ENCODE measurements at places on chromosomes 5 and 9.

DNA sequence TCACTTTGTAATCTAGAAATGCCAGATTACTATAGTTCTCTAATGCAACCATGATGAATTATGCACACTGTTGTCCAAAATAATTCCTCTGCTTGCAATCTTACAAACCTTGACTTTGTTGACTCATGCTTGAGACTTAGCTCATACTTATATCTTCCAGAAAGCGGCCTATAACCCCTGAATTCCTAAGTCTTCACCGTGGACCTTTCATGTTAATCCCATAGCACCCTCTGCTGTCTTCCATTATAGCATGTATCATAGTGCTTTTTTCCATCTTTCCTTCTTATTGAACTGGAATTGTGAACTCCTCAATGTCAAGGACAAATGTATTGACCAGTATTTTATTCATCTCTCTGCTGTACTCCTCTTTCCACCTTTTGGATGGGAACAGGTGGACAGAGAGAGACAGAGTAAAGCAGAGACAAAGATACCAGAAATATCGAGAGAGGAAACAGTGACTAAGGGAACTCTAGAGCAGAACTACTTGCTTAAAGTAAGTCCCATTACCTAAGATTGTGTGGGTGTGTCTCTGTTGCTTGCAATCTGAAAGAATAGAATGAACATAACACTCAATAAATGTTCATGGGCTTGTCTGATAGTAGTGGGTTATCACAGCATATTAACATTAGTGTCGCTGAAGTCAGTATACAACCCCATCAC lies 110.0 kb downstream of the LURAP1L start:
- DNase-seq: no peak

DNA sequence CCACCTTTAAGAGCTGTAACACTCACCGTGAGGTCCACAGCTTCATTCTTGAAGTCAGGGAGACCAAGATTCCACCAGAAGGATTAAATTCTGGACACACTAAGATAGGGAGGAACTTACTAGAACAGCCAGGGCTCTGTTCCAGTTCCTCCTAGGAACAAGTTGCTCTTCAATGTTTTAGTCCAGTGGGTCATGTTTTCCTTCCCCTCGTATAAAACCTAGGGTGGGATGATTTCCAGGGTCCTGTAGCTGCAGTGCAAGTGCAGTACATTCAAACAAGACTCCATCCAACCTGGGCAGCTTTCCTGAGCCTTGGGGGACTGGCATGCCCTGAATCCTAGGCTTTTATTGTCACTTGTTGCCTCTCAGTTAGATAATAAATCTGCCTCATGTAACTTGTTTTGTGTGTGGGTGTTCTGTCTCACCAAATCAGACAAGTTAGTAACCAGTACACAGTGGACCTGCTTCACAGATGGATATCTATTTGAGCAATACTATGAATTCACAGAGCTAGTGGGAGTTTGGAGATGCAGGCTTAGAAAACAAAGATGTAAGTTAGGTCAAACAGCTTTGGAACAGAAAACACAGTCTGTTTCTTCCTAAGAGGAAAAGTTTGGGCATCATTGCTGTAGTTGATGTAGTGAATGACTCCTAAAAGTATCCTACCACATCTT lies 405.6 kb downstream of the GABRG2 start:
- no peak for DNase-seq

GRCh38 chr9:72363236-72363635 lies 1.8 kb downstream of the ZFAND5 start:
- no peak for DNase-seq

- DNase-seq: no peak
Observed at GRCh38 chr9:94490465-94490864, 64.4 kb upstream of the PCAT7 start.

- no peak for DNase-seq
Observed at GRCh38 chr5:579746-580366, 32.3 kb upstream of the CEP72 start.

DNA sequence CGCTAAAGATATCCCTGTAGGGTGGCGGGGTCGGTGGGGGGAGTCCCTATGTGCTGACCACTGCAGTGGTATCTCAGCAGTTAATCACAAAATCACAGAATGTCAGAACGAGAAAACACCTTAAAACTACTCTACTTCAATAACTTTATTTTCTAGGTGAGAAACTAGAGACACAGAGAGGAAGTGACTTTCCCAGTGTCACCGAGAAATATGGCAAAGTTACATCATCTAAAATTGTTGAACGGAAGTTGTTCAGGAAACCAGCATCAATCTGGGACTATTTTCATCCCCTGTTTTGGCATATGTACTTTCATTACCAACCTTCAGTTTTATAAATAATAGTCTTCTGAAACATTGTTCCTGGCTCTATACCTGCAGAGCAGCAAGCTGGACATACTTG lies 384.0 kb downstream of the SPOCK1 start:
- DNase-seq: no peak

GRCh38 chr5:136563489-136563888 lies 198.1 kb upstream of the TRPC7 start:
- peak; percentile 15 for DNase-seq

- DNase-seq: no peak
Observed at GRCh38 chr9:76905791-76906646, at the start of gene PRUNE2. Gene PRUNE2, minus strand, starts transcription at chr9:76906114. Its CDS starts 151 bp downstream, at chr9:76905963.

DNA sequence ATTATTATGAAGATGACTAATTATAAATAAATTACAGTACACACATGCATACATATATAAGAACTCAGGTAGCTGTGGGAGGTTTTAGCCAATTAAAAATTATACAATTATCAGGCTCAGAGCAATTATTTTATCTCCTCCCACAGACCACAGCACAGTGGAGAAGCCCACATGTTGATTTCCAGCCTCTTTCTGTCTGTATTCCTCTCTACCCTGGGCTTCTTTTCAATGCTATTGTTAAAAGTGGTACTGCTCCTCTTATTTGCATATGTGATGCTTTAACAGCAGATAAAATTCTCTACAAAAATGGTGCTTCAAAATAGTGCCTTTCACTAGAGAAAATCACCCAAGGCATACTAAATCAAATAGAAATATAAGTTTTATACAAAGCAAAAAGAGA lies 218.7 kb downstream of the NFIB start:
- DNase-seq: no peak

GRCh38 chr5:179724163-179724562 lies 8.5 kb upstream of the MAML1 start:
- DNase-seq: no peak

DNA sequence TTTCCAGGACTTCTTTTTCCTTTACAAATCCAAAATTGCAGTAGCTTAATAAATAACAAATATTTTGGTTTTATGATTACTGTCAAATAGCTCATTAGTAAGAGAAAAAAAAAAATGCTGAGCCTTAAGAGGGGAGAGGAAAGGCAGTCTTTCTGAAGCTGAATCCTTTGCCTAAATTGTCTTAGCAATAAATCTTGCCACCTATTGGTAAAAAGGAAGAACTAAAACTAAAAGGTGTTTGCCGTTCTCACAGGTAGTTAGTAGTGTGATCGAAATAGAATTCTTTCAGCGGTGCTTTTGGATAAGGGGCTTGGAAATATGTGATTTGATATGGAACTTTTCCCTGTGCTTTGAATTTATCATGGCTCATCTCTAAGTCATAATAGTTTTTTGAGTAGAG lies 31.2 kb downstream of the PIK3R1 start:
- DNase-seq: no peak

DNA sequence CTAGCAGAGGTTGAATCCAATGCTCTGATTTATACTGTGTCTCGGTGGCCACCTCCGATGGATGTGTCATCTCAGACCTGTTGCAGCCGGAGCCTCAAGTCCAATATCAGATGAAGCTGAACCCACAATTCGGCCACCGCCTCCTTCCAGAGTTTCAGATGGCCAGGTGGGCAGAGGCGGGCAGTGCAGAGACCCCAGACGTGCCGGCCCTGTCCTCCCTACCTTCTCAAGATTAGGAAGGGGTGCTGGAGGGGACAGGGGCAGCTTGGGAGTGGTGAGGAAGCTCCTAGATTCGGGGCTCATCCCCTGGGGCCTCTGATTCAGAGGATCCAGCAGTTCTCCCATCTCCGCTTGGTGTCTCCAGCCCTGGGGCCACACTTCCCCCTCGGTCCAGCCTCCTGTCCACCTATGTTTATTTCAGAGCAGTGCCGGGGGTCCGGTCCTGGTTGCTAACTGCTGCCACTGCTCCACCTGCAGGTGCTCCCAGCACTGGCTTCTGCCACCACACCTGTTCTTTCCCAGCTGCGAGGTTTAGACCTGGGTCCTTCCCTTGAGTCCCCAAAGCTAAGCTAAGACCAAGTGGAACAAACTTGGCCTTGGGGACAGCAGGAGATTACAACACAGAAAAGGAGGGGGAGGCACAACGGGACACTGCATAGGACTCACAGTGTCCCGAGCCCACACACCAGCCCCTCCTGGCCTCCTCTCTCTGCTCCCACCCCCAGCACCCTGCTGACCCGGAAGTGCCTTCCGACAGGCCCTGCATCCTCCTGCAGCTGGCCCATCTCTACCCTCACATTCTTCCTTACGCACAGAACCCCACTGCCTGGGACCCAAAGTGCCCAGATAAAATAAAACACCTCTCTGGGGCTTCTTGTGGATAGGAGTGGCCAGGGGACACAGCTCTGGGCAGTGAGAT lies 81.6 kb downstream of the NTNG2 start:
- DNase-seq: no peak

DNA sequence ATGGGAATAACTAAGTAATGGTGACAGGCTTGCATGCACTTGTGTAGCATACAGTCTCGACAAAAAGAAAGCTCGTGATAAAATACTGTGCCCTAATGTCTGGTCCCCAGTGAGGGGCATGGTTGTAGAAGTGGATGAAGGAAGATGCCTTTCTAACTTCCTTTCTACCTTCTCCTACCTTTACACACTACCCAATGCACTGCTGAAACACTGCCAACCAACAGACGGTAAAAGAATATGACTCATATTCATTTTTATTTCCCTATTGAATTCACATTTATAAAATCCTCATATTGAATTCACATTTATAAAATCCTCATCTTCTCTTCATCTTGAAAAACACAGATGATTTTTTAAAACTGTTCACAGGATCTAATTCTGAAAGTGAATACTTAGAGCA lies 223.0 kb downstream of the PJA2 start:
- DNase-seq: no peak

DNA sequence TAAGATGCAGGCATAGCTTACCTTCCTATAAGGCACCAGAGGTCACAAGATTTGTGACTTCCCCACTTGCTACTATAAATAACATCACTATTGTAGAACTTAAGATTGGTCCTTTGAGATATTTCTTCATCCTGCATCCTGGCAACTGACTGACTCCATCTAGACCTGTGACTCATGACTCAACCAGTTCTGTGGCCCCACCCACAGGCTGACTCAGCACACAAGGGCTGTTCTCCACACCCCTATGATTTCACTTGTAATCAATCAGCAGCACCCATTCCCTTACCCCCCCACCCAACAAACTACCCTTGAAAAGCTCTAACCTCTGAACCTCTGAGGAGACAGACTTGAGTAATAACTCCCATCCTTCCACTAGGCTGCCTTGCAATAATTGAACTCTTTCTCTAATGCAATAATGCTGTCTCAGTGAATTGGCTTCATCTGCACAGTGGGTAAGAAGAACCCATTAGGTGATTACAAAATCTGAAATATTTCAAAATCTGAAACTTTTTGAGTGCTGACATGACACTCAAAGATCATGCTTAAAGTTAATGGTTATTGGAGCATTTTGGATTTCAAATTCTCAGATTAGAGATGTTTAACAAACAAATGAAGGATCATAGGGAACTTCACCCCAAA lies 296.7 kb downstream of the ARL15 start:
- DNase-seq: no peak

- DNase-seq: no peak
Observed at GRCh38 chr9:16824545-16825330, 45.7 kb downstream of the BNC2 start.

DNA sequence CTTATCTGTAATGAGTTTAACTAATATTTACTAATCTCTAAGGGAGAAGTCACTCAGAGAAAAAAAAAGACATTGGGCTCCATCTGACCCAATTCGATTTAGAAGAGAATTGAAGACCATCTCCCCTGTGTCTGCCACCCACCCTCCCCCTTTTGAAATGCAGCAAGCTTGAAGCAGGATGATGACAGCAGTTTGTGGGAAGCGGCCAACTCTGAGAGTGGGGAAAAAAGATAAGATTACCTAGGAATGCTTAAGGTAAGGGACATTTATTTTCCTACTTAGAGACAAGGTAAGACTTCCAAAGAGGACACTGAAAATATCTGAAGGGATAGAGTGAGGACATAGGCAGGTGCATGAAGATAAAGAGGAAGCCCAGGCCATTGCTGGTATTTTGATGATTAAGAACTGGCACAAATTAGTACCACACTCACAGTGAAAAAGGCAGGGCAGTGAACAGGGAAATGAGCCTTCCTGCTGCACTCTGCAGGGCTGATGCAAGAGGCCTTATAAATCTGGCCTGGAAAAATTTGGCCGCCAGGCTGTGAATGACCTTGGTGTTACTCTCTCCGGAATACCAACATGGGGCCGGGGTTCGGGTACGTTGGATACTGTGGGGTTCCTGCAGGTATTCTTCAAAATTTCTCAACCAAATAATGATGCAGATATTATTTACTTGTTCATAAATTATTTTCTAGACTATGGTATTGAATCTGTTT lies 42.3 kb downstream of the HTR1A start:
- DNase-seq: no peak

- peak; percentile 17 for DNase-seq
Observed at GRCh38 chr9:37082214-37082765, 38.1 kb upstream of the ZCCHC7 start.

GRCh38 chr9:16815079-16815478 lies 55.4 kb downstream of the BNC2 start:
- DNase-seq: no peak

- DNase-seq: no peak
Observed at GRCh38 chr5:150575745-150576448, 64.6 kb upstream of the SYNPO start.

DNA sequence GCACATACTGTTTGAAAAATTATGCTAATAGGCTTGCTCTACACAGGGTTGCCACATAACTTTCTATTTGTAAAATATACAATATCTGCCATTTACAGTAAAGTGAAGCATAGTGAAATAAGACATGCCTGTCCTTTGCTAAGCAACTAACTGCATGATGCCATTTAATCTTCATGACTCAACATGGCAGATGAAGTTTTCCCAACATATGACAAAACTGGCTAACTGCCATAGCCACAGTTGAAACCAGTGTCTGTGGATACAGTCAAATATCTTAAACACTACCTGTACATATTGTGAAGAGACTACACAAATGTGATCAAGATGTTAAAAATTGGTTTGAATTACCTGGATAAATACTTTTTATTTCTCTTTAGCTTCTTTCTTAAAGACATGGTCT lies 3.1 kb upstream of the DMAC1 start:
- DNase-seq: no peak

All from CD4-positive, alpha-beta T cell treated with Interleukin-12 subunit alpha and Interleukin-12 subunit beta, for 1 hour (primary cell).